ENCODE measurements at places on chromosomes 11 and 22.

DNA sequence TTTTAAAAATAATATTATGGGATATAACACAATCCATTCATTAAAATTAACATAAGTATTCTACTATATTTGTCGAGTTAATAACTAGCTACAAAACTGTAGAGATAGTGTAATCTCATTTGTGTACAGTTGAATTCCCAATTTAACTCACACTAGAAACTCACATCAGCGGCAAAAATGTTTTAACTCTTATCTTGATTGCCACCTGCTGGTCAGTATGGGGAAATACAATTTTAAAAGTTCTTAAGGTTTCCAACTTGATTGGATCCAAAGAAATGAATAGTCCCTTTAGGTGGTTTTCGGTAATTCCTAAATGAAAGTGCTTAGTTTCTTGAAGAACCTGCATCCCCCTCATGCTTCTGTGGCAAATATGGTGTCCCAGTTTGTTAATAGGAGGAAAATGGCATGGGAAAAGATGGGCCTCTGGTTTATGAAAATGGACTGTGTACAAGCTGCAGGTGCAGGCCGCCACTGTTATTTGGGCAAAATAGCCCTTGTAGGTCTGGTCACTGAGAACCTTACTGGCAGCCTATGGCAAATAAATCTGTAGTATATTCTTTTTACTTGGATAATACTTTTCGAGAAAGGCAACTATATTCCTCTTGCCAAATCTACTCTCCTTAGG is 33.7 kb upstream of the SLC17A6 start:
- no peak for DNase-seq

GRCh38 chr11:95123556-95123955 is 33.9 kb downstream of the ENDOD1 start:
- no peak for DNase-seq

- DNase-seq, result no peak
Observed at GRCh38 chr22:48428631-48429371, 1398.9 kb downstream of the BRD1 start.

DNA sequence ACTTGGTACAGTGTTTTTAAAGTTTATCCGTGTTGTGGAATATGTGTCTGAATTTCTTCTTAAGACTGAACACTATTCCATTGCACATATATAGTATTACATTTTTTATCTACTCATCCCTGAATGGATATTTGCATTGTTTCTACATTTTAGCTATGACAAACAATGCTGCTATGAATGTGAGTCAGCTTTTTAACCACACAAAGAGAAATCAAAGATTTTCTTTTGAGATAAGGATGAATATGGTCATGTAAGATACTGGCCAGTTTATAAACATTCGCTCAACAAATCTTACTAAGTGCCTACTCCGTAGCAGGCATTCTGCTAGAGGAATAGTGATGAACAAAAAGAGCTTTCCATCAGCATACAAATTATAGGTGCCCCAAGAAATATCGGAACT is 16.5 kb upstream of the OR9G4 start:
- DNase-seq, result no peak

- no peak for DNase-seq
Observed at GRCh38 chr11:68925611-68926010, 21.9 kb downstream of the IGHMBP2 start.

GRCh38 chr11:9972989-9973388 is 309.1 kb downstream of the SWAP70 start:
- DNase-seq, result no peak

GRCh38 chr11:56207790-56208189 is 26.3 kb downstream of the OR5T2 start:
- DNase-seq, result no peak

GRCh38 chr11:8593455-8593854 is 573 bp downstream of the STK33 start:
- DNase-seq, result no peak

DNA sequence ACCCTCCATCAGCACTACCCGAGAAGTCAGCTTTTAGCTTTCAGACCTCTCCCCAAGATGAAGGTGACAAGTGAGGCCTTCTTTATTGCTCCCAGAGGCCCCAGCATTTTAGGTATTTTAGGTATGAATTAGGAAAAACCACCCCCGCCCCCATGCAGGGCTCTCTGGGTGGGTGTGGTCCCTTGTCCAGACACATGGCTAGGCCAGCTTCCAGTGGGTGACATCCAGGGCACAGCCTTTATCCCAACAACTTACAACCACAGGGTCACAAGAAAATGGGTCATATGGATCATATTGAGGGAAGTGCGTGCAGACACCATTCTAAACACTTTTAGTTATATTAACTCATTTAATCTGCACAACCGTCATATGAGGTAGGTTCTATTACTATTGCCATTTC is 42.1 kb downstream of the RIBC2 start:
- no peak for DNase-seq

- no peak for DNase-seq
Observed at GRCh38 chr22:20126284-20127029, 5.1 kb upstream of the ZDHHC8 start.

DNA sequence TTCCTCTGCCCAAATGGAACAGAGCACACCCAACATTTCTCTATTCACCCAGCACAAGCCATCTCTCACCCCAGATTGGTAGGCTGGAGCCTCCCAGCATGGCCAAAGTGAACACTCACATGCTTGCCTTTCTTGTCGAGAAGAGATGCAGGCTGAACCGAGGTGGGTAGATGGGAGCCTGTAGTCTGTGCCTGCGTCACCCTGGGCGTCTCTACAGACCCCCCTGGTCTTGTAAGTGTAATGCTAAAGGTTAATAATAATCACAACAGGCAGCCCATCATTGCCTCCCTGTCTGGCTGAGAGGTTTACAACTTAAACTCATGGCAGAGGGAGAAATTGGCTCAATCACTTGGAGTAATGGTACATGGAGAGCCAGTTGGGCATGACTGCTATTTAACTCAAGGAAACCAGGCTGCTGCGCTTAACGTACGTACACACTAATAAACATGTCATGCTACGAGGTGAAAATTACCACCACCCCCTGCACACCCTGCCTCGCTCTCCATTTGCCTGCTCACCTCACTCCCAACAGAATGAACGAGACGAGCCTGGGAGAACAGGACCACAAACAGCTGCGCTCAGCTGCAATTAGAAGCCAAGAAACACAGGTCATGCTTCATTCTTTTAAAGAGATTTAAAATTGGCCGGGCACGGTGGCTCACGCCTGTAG is 9.1 kb upstream of the ZBTB16 start:
- DNase-seq, result no peak

DNA sequence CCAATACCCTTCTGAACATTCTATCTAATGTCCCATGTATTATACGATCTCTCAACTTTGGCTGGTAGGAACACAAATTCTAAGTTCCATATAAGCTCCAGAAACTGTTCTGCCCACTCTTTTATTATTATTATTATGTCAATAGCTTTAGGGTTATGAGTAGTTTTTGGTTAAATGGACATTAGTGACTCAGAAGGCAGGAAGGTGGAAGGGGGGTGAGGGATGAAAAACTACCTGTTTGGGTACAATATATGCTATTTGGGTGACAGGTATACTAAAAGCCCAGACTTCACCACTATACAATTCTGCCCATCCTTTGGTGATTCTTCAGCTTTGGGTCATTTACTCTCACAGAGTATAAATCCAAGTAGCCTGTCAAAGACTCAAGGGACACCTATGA is 22.5 kb upstream of the TRIM29 start:
- no peak for DNase-seq

GRCh38 chr11:106101819-106102218 is 24.4 kb downstream of the AASDHPPT start:
- DNase-seq, result no peak

GRCh38 chr22:44256556-44257485 is 55.9 kb downstream of the SHISAL1 start:
- DNase-seq, result peak; percentile 1

DNA sequence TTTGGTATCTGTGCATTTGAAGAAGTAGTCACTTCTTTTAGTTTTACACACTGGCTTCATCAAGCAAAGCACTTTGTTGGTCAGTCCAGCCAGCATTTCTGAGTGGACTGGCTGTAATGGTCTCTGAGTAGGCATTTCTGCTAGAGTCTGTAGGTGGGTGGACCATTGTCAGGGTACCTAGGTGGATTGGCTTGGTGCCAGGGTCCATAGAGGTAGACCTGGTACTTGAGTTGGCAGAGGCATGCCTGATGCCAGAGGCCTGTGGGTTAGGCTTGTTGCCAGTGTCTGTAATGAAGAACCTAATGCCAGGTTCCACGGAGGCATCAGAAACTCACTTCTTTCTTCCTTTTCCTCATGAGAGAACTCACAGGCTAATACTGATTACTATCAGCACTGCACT is 157.9 kb upstream of the C11orf87 start:
- DNase-seq, result no peak

- DNase-seq, result no peak
Observed at GRCh38 chr22:25143156-25144076, 56.2 kb upstream of the CRYBB3 start.

- no peak for DNase-seq
Observed at GRCh38 chr11:4095509-4096230, 1.1 kb downstream of the RRM1 start.

All from activated B cell treated with CpG ODN at 0.5 μM for 24 hours (primary cell).